CD8-positive, alpha-beta T cell (primary cell): ENCODE measurements at places on chromosomes 5 and 9.
A peak's percentile ranks its signal among the peaks of the same experiment; 100 is the strongest.

DNA sequence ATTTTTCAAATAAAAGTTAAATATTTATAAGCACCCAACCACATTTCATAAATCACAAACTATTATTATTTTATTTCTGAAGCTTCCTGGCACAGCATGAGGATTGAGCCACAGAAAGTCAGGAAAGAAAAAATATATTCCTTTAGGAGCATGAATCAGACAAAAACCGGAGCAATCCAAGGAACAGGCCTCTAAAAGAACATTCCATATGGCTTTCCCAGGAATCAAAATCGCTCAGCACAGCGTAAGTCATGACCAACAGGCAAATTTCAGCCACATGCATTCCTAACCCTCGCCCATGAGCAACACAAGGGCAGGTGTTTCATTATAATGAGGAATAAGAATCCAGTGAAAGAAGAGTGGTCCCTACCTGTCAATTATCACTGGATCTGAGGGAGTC is 26.7 kb downstream of the EBF1 start:
- no peak for DNase-seq

- peak; percentile 23 for DNase-seq
Observed at GRCh38 chr9:134922066-134922931, 4.6 kb upstream of the FCN1 start.

GRCh38 chr5:151504006-151504405 is 56.6 kb downstream of the SLC36A1 start:
- no peak for DNase-seq

GRCh38 chr5:173919443-173919842 is 31.3 kb downstream of the CPEB4 start:
- DNase-seq: no peak

GRCh38 chr9:37622462-37622861 is 28.3 kb upstream of the FRMPD1 start:
- no peak for DNase-seq

GRCh38 chr5:173463207-173463606 is 135.0 kb upstream of the STC2 start:
- DNase-seq: no peak

GRCh38 chr5:60177596-60177995 is 284.1 kb upstream of the PDE4D start:
- no peak for DNase-seq

GRCh38 chr9:306907-307306 is 92.2 kb downstream of the DOCK8 start:
- peak; percentile 45 for DNase-seq
